ENCODE measurements at places on chromosomes 5 and 9.

- no peak for DNase-seq
Measured at GRCh38 chr9:92965759-92966517, 18.6 kb downstream of the FGD3 start.

DNA sequence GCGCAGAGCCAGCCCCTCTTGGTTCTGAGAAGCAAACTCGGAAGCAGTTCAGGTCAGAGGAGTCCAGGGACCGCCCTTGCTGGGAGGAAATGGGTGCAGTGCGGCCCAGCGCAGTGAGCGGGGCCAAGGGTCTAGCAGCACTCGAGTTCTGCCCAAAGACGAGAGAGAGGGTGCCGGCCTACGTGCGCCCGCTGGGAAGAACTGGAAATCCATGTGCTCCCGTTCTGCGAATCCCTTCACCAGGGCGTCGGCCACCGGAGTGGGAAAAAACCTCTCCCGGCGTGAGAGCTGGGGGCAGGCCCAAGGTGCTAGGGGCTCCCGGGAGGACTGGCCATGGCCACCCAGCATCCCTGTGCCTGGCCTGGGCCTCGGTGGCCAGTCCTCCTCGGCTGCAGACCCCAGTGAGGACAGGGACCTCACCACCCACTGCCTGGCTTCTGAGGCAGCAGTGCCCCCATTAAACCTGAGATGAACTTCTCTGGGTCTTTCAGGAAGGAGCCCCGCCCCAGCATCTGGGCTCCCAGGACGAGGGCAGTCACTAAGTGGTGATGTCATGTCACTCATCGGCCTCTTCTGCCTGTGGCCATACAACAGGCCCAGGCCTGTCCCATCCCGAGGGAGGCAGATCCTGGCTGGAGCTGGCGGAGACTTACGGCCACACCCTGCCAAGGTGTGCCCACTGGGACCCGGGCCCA, 10.6 kb downstream of the TMEM250 start:
- DNase-seq, result peak; percentile 89

DNA sequence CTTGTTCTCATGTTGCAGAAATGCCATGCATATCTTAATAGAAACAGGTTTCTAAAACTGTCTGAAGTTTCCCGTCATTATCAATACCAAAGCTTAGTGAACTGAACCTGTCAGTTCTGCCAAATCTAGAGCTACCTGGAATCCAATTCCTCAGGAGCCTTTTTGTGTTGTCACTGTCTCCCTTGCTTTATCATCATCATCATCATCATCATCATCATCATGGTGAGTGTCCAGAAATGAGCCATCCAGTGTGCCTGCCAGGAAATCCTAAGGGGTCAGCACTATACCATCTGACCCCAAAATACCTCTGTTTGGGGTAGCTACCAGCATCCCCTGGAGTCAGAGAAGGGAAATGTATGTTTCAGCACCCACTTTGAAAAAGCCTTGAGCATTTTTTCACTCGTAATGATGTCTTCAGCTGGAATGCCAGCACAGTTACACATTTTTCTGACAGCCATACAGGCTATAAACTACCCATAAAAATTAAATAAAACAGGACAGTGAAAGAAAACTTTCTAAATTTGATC, 150.3 kb downstream of the NR2F1-AS1 start:
- no peak for DNase-seq

GRCh38 chr9:20023961-20024571, 235.2 kb upstream of the SLC24A2 start:
- no peak for DNase-seq

All from RWPE1 (cell line).